SK-MEL-5 (cell line): ENCODE measurements at places on chromosomes 16 and 17. TPM values are rescaled to one million over a fixed set of nuclear protein-coding genes. Genes with fewer than 3 reads are reported as not detected.

DNA sequence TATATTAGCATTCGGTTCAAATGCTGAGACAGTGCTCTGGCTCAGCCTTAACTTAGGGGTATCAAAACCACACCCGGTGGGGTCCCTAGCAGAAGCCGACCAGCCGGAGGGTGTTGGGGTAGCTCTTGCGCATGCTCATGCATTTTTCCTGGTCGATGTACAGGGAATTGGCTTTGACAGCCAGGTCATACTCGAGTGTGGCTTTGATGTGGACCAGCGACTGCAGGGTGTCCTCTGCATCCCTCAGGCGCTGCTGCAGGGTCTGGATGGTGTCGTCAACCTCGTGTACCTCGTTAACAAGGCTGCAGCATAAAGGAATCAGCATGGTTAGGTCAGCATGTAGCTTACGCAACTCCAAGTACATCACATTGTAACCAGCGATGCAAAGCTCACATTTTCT lies 37.5 kb downstream of the TEKT3 start:
- no peak for DNase-seq

- peak; percentile 5 for DNase-seq
Observed at GRCh38 chr16:1691276-1691675, 13.2 kb downstream of the JPT2 start.

DNA sequence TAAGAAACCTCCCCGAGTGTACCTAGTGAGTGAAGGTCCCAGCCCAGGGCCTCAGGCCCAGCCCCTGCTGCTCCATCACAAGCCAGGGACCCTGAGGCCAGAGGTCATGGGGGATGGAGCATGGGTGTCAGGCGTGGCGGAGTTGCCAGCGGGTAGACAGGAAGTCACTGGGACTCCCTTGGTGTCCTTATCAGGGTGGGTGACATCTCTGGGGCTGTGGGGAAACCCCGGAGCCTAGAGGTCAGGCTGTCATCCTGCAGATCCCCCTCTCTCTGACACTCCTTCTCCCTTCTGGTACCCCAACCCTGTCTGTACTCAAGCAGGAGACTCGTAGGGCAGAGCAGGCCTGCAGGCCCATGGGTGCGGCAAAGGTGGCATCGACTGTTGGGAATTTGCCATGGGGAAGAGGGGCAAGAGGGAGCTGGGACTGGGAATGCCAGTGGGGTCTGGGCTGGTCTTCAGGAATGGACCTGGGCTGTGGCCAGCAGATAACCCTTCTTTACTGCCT lies 10.8 kb upstream of the ADGRG1 start:
- no peak for DNase-seq

- DNase-seq = no peak
Observed at GRCh38 chr17:55768936-55769624, 18.2 kb downstream of the PCTP start.

GRCh38 chr17:4516735-4517134 lies 18.1 kb downstream of the SPNS2 start:
- DNase-seq = no peak

The UMOD gene
- total RNA-seq = not detected in 2 replicates

- no peak for DNase-seq
Observed at GRCh38 chr17:72025113-72025512, 95.7 kb upstream of the SOX9 start.

The KRT12 gene
- 0.59 and 0.82 TPM in 2 replicates for total RNA-seq

GRCh38 chr17:79410681-79411080 lies 200.2 kb downstream of the RBFOX3 start:
- no peak for DNase-seq

The MYH2 gene
- total RNA-seq = not detected in 2 replicates

The CSH2 gene
- not detected in 2 replicates for total RNA-seq

The IRX6 gene
- 3.2 TPM in 2 replicates for total RNA-seq

The ACAP1 gene
- total RNA-seq = 0.03 TPM in 1 of 2 replicates, not detected in the other

GRCh38 chr17:40176754-40177110 lies 538 bp upstream of the RAPGEFL1 start:
- DNase-seq = no peak

GRCh38 chr16:69830534-69831211 lies 68.5 kb downstream of the WWP2 start:
- no peak for DNase-seq

The P2RX5 gene
- total RNA-seq = 2.4 and 3.0 TPM in 2 replicates

The KRTAP9-2 gene
- total RNA-seq = not detected in 2 replicates

- DNase-seq = no peak
Observed at GRCh38 chr16:75416904-75417565, 16.3 kb downstream of the CFDP1 start.

The ASPHD1 gene
- total RNA-seq = 3.4 and 3.7 TPM in 2 replicates

- DNase-seq = peak; percentile 74
Observed at GRCh38 chr17:31842195-31843069, 16.6 kb downstream of the COPRS start.

The SDK2 gene
- 1.3 and 1.5 TPM in 2 replicates for total RNA-seq

GRCh38 chr16:23500862-23501225 lies 9.4 kb downstream of the GGA2 start:
- no peak for DNase-seq

DNA sequence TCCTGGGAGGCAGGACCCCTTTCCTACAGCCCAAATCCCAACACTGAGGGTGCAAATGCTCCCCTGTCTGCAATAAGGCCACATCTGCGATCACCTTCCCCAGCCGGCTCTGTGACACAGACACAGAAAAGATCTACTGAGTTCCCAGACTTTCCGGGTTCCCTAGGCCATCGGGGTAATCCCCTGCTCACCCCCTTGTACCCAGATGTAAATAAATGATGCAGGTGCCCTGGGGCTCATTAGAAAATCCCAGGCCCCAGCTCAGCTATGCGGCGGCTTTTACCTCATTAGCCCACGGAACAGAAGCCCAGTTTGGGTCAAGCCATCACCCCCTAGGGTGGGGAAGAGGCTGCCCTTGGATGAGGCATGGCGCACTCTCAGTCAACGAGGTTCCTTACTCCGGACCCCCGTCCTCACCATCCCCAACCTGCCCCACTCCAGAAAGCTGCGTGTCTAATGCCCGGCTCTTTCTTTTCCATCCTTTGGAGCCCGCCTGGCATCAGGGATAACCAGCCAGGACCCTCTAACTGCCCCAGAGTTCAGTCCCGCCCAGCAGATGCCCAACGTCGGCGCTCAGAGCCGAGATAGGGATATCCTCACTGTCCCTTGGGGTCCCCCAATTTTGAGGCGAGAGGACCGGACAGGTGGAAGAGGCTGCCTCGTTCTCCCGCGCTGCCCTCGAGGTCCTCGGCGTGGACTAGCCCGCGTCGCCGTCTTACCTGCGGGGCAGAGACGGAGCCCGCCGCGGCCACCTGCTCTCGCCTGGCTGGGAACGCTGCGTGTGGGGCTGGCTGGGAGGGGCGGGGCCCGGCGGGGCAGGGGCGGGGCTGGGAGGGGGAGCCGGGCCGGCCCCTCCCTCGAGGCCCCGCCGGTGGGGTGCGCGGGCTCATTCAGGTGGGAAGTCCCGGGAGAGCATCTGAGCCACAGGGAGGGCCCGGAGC lies at the start of gene ZNF385C:
Gene ZNF385C (minus strand): TSS at position 783 of the 941 bp plus-strand sequence. CDS start 35,417 bp downstream, outside the sequence.
- no peak for DNase-seq

DNA sequence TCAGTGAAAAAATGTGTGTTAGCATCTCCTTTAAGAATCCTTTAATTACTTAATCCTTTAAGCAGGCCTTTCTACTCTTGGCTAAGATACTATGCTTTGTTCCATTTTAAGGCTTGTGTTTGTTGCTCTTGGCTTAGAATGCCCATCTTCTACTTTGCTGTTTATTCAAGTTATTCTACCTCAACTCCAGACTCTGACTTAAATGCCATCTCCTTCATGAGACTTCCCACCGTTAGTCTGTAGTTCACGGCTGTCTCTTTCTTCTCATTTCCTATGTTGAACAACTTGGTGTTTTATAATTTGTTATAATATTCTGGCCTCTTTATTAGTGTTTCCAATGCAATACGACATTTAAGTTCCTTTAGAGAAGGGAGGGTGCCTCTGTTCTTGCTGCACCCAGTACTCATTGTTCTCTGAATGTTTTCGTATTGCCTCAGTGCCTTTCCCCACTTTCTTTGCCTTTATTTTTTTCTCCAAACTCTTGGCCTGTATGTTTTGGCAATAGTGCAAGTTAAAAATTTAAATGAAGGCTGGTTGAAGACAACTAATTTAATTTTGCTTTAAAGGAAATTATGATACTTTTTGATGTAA lies 6.1 kb upstream of the KRT10 start:
- DNase-seq = no peak

The BAIAP3 gene
- total RNA-seq = 1.2 and 3.0 TPM in 2 replicates

DNA sequence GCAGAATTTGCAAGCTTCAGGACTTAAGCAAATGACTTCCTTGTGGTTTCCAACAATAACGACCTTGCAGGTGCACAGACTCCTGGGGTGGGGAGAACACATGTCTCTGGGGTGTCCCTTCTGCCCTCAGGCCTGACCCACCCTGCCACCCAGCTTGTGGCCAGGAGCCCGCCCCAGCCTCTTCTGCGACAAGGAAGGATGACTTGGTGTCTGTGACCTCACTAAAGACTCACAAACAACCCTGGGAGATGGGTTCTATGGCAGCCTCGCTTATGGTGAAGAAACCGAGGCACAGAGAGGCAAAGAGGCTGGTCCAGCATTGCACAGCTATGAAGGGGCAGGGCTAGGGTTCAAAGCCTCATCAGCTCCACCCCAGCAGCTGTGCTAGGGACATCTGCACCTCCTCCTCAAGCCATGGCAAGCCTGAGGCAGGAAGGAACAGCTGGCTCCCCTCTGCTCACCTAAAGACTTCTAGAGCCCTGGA lies 2.6 kb downstream of the ATP2A3 start:
- DNase-seq = no peak

- no peak for DNase-seq
Observed at GRCh38 chr16:25366078-25366477, 108.4 kb upstream of the ZKSCAN2 start.

DNA sequence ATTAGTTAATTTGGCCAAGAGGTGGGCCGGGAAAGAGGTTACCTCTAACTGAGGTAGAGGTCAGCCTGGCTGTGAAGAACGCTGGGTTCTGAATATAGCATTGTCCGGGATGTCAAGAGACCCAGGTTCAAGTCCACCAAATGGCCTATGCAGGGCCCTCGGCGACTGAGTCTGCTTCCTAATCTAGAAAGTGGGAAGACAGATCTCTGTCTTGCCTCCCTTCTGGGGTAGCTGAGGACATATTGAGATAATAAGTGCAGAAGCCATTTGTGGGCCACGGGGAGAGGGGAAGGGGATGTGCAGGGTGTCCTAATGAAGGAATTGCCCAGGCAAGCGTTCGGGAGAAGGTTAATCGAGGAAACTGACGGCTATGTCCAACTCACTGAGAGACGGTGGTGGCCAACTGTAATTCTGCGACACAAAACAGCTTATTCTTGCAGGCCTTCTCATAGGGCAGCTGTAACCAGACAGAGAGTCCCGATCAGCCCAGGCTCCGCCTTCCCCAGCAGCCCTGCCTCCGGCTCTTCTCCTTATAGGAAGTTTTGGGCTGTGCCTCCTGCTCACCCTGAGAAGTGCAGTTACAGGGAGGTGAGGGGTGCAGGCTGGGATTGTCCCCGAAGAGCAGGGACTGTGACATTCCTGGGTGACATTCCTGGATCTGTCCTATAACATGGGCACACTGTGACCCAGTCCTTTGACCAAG lies 15.9 kb downstream of the HASPIN start:
- DNase-seq = no peak

- no peak for DNase-seq
Observed at GRCh38 chr17:8018436-8018835, 16.0 kb downstream of the GUCY2D start.

The RRN3 gene
- total RNA-seq = 52.7 and 52.8 TPM in 2 replicates

- DNase-seq = no peak
Observed at GRCh38 chr17:78491236-78492115, 85.7 kb downstream of the DNAH17 start.

GRCh38 chr17:28368306-28368831 lies 1.7 kb downstream of the VTN start:
- DNase-seq = no peak

The HOXB7 gene
- total RNA-seq = 8.9 and 12.1 TPM in 2 replicates

GRCh38 chr17:54900457-54901229 lies at the start of gene TOM1L1:
Gene TOM1L1 (plus strand): TSS chr17:54900852. CDS start chr17:54900866, 14 bp downstream.
- DNase-seq = peak; percentile 80

DNA sequence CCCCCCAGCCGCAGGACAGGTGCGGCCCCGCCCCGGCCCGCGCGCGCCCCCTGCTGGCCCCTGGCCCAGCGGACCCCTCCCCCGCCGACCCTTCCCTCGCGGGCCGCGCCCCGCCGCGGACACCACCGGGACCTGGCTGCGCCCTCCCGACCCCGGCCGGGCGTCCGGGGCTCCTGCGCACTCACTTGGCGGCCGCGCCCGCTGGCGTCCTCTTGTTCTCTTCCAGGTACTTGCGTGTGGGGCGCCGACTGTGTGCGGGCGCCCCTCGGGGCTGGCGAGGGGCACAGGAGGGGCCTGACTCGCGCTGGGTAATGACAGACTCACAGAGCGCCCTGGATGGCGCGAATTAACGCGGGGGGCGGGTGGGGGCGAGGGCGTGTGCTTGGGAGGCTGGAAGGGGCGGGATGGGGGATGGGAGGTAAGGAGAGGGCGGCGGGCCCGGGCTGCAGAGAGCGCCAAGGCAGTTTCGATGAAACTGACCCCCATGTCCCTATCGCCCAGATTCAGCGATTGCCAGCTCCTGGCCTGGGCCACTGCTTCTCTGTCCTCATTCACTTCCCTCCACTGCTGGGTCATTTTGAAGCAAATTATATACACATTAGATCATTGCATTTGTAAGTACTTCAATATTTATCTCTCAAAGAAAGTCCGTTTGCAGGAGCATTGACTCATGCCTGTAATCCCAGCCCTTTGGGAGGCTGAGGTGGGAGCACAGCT lies 445 bp upstream of the DBNDD1 start:
- peak; percentile 42 for DNase-seq
